ENCODE measurements at places on chromosomes 4 and X.

- no peaks in the 10 kb centered on the region for H3K27me3 ChIP-seq
- H3K27ac ChIP-seq = no peak overlapping the region
- no peak overlapping the region for H3K4me3 ChIP-seq
- no peaks in the 10 kb centered on the region for H3K4me1 ChIP-seq
- no peak for DNase-seq
Observed at GRCh38 chr4:36308150-36308549, 26.7 kb downstream of the DTHD1 start.

- peaks cover 2% of the 10 kb centered on the region for H3K4me1 ChIP-seq
- no peak overlapping the region for H3K4me3 ChIP-seq
- H3K36me3 ChIP-seq = no peaks in the 10 kb centered on the region
Observed at GRCh38 chrX:118702741-118703140, 24.7 kb upstream of the IL13RA1 start.

DNA sequence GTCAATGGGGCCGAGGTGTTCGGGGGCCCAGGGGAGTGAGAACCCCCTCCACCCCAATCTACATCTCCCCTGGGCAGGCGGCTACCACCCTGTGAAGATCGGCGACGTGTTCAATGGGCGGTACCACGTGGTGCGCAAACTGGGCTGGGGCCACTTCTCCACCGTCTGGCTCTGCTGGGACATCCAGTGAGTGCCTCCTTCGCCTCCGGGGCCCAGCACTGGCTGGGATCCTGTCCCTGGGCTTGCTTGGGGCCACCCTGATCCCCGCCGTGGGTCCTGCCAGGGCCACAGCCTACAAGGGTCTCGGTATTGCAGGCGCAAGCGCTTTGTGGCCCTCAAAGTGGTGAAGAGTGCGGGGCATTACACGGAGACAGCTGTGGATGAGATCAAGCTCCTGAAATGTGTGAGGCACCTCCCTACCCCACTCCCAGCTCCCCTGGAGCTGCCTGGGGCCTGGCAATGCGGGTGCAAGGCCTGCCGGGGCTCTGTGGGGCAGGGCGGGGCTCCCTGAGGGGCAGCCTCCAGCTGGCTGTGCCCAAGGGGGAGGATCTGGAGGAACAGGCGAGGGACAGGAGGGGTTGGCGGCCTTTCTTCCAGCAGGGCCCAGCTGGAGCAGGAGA, 697 bp downstream of the SRPK3 start:
- H3K4me3 ChIP-seq = no peak overlapping the region
- H3K36me3 ChIP-seq = no peaks in the 10 kb centered on the region
- H3K27me3 ChIP-seq = no peaks in the 10 kb centered on the region
- H3K4me1 ChIP-seq = peaks cover 4% of the 10 kb centered on the region

GRCh38 chr4:2790583-2791517, 2.0 kb upstream of the SH3BP2 start:
- no peak overlapping the region for H3K27ac ChIP-seq
- no peaks in the 10 kb centered on the region for H3K36me3 ChIP-seq
- H3K4me1 ChIP-seq = peaks cover 34% of the 10 kb centered on the region
- no peak overlapping the region for H3K4me3 ChIP-seq

- peaks cover 6% of the 10 kb centered on the region for H3K27me3 ChIP-seq
- H3K4me3 ChIP-seq = no peak overlapping the region
Observed at GRCh38 chr4:67928546-67928945, 34.7 kb downstream of the TMPRSS11A start.

- H3K4me3 ChIP-seq = no peak overlapping the region
- H3K36me3 ChIP-seq = no peaks in the 10 kb centered on the region
- no peak for DNase-seq
- no peak overlapping the region for H3K27ac ChIP-seq
Observed at GRCh38 chr4:48032721-48033120, 16.1 kb downstream of the NIPAL1 start.

DNA sequence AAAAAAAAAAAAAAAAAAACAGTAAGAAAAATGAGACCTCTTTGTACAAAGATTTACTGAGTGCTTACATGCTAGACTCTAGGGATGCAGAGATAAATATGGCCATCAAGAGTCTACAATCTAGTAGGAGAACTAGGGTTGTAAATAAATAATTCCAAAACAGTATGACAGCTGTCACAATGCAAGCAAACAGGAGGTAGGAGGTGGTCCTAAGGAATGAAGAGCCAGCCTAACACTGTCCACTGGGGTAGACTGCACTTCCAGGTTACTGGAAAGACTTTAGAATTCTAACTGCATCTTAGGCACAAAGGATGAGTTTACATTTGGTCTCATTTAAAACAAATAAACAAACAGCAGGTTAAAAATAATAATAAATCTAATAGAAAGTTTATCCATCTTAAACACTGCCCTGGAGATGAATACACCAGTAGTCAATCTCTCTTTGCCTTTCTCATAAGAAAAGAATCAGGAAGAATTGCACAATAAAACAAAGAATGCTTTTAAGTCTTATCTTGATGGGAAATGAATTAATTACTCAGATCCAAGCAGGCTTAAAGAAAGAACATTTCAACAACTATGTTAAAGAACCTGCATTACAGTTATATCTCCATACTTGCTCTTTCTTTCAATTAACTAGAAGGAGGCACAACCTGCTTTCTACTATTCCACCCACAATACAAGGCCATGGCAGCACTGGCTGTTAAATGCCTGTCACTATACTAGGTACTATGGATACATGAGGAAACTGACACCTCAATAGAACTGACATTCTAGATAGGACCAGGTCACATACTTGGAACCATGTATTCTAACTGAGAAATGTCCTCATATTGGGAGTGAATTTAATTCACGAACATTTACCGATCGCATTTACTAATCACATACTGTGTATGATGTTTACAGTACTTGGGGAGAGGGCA, 12.7 kb downstream of the ADGRA3 start:
- peaks cover 19% of the 10 kb centered on the region for H3K4me1 ChIP-seq
- no peak for DNase-seq

DNA sequence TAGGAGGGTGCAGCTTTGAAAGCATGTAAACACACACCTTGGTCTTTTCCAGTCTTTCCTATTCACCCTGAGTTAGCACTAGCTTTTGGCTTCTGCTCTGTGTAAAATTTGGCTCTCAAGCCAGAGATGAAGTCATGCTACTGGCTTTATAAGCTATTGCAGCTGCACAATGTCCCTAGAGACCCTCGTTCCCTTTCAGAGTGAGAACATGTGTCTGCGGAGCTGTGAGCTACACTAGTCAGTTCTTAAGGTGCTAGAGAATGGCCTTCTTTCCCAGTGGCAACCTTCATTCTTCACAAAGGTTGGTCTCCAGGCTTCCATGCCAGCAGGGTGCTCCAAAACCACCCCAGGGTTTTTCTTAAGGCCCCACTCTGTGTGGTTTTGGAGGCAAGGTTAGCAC, 199.1 kb downstream of the SPATA18 start:
- DNase-seq = no peak
- no peak overlapping the region for H3K27ac ChIP-seq
- peaks cover 6% of the 10 kb centered on the region for H3K4me1 ChIP-seq
- no peaks in the 10 kb centered on the region for H3K36me3 ChIP-seq
- no peak overlapping the region for H3K4me3 ChIP-seq

GRCh38 chrX:101550362-101550750, at the start of gene ARMCX1:
TSS of gene ARMCX1 (plus strand) at chrX:101550547. CDS start at chrX:101552931, 2,384 bp downstream.
- peak within 1 kb of the TSS; percentile 93 for H3K27ac ChIP-seq
- peaks cover 19% of the 10 kb centered on the region for H3K4me1 ChIP-seq
- DNase-seq = peak; percentile 87
- H3K27me3 ChIP-seq = no peaks in the 10 kb centered on the region
- peak within 1 kb of the TSS; percentile 90 for H3K4me3 ChIP-seq
- H3K36me3 ChIP-seq = peaks cover 16% of the 10 kb centered on the region

- H3K4me1 ChIP-seq = peaks cover 50% of the 10 kb centered on the region
- no peaks in the 10 kb centered on the region for H3K36me3 ChIP-seq
- H3K4me3 ChIP-seq = no peak overlapping the region
- DNase-seq = peak; percentile 32
- H3K27ac ChIP-seq = peak overlapping the region; percentile 23
Observed at GRCh38 chr4:139241086-139241783, 38.8 kb downstream of the MGARP start.

GRCh38 chrX:109533631-109534030, 3.0 kb upstream of the NXT2 start:
- H3K4me3 ChIP-seq = no peak overlapping the region
- no peaks in the 10 kb centered on the region for H3K36me3 ChIP-seq
- DNase-seq = no peak
- H3K27me3 ChIP-seq = peaks cover 19% of the 10 kb centered on the region
- H3K4me1 ChIP-seq = peaks cover 14% of the 10 kb centered on the region

DNA sequence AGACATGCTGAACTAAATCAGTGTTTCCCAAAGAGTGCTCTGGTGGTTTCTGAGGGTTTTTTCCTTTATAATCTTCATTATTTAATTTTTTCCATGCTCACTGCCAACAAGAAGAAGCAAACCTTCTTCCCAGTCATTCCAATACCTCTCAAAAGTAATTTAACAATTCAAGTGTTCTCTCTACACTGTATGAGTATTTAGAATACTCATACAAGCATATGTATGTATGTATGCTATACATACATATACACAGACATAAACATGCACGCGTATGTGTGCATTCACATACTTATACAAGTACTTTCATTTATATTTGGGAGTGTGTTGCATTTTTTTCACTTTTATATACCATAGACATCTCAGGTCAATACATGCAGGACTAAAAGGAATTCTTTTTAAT, 54.3 kb upstream of the TXK start:
- H3K27me3 ChIP-seq = peaks cover 30% of the 10 kb centered on the region
- H3K36me3 ChIP-seq = no peaks in the 10 kb centered on the region
- DNase-seq = no peak
- H3K4me3 ChIP-seq = no peak overlapping the region
- no peak overlapping the region for H3K27ac ChIP-seq

DNA sequence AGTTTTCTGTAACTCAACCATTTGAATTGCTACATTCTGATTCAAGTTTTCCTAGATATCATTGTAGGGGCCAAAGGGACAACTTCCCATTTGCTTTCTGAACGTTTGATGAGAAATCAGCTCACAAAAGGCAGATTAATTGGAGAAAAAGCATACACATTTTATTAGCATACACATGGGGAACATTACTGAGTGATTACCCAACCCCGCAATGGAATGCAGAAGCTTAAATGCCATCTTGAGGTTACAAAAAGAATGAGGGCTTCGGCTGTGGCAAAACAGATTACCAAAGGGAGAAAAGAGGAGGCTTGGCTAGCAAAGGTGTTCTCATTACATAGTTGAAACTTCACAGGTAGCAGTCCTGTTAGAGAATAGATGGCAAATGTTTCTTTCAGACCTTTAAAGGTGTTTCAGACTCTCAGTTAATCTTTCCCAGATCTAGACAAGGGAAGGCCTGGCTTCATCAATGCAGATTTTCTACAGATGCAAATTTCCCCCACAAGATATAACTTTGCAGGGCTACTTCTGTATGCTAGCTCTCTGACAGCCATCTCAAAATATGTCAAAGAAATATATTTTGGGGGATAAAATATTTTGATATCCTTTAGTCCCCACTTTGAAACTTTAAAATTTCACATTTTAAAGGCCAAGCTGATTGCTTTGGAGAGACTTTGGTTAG, 26.5 kb upstream of the HERC6 start:
- H3K27ac ChIP-seq = no peak overlapping the region
- no peak overlapping the region for H3K4me3 ChIP-seq
- no peaks in the 10 kb centered on the region for H3K27me3 ChIP-seq
- no peak for DNase-seq

DNA sequence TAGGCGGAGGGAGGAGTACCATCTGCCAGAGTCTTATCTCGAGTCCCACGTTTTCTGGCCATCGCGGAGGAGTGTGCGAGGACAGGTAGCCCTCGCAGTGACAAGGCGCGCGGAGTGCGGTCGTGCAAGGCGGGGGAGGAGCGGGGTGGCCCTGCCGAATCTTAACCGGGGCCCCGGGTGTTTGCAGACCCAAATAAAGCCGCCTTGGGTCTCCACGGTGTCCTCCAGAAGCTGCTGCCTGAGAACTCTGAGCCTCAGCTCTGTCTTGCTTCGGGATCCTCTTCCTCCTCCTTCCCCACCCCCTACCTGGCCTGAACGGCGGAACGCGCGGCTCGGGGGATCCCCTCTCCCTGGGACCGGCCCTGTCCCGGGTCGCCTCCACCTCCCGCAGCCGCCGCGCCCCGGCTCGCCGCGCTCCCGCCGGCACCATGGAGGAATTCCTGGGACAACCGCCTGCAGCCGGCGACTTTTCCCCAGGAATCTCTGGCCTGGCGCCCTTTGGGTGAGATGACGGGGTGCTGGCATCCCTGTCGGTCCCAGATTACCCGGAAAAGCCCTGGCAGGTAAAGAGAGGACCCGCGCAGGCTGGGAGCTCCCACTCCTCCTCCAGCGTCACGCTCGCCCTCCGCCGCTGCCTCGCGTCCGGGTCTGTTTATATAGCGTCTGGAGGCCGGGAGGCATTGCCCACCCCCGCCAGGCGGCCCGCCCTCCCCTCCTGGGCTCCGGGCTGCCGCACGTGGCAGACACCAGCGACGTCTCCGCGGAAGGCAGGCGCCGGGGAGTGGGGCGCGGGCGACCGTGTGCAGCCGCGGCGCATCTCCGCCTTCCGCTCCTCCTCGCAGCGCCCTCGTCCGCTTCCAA, at the start of gene GALNTL6:
TSS of gene GALNTL6 (plus strand) at position 740 of the 861 bp plus-strand sequence.
- DNase-seq = no peak
- peaks cover 17% of the 10 kb centered on the region for H3K4me1 ChIP-seq
- H3K36me3 ChIP-seq = no peaks in the 10 kb centered on the region
- H3K4me3 ChIP-seq = peak within 1 kb of the TSS; percentile 81

DNA sequence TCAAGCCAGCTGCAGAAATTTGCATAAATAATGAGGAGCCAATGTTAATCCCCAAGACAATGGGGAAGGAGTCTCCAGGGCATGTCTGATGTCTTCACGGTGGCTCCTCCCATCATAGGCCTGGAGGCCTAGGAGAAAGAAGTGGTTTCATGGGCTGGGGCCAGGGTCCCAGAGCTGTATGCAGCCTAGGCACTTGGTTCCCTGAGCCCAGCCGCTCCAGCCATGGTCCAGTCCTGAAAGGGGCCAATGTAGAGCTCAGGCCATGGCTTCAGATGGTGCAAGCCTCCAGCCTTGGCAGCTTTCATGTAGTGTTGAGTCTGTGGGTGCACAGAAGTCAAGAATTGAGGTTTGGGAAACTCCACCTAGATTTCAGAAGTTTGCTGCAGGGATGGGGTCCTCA, 628.2 kb upstream of the GRIA3 start:
- no peak overlapping the region for H3K4me3 ChIP-seq
- DNase-seq = no peak
- H3K27me3 ChIP-seq = no peaks in the 10 kb centered on the region

GRCh38 chr4:7590189-7590588, 155.5 kb upstream of the PSAPL1 start:
- H3K27ac ChIP-seq = no peak overlapping the region
- no peaks in the 10 kb centered on the region for H3K4me1 ChIP-seq
- no peak for DNase-seq
- H3K36me3 ChIP-seq = no peaks in the 10 kb centered on the region
- H3K4me3 ChIP-seq = no peak overlapping the region
